ENCODE measurements at places on chromosomes 4 and X.

DNA sequence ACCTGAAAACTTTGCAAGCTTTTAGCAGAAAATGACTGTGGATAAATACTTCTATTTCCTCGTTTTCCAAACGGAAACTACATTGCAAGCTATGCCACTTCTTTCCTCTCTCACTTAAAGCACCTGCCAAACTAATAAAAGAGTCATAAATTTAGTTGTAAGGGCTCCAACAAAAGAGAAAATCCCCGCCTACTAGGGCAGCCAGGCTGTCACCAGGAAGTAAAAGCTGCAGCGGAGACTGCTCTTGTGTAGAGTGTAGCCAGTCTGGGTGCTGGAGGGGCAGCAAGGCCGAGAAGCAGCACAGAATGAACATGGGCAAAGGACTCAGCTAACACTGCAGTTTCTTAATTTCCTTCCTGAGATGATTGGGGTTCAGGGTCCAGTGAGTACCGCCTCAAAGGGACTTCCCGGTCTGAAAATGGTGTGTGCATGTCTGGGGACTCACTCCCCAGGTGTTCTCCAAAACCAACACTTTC, 89.3 kb upstream of the MAML3 start:
- DNase-seq: no peak

DNA sequence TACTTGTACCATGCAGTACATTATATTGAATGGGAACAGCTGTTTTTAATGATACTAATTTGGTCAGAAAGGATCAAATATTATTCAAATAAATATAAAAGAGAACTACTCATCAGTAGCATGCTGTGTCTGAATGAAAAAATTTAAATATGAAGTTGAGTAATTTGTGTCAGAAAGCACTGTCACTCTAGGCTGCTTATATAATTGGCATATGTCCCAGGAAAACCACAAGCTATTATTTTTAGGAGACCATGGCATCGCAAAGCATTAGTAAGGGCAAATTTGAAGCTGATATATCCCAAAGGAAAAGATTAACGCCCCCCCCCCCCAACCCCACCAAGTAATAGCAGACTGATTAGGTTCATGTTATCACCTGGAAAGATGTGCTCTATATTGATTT, 388.5 kb upstream of the SPANXN4 start:
- no peak for DNase-seq

DNA sequence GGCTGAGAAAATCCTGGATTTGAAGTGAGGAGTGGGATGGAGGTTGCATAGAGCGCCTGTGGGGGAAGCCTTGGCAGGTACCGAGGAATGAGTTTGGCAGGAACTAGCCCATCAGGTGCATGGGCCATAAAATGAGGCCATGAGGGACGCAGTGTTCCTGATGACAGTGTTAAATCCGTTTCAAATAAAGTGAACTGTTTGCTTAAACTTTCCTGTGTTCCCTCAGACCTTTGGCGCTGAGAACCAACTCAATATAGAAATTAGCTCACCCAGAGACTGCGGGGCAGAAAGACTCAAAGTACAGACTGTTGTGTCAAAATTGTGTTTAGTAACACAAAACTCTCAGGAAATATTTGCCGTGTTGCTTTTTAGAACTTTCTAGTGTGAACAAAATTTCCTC, 250.0 kb upstream of the NR3C2 start:
- no peak for DNase-seq

DNA sequence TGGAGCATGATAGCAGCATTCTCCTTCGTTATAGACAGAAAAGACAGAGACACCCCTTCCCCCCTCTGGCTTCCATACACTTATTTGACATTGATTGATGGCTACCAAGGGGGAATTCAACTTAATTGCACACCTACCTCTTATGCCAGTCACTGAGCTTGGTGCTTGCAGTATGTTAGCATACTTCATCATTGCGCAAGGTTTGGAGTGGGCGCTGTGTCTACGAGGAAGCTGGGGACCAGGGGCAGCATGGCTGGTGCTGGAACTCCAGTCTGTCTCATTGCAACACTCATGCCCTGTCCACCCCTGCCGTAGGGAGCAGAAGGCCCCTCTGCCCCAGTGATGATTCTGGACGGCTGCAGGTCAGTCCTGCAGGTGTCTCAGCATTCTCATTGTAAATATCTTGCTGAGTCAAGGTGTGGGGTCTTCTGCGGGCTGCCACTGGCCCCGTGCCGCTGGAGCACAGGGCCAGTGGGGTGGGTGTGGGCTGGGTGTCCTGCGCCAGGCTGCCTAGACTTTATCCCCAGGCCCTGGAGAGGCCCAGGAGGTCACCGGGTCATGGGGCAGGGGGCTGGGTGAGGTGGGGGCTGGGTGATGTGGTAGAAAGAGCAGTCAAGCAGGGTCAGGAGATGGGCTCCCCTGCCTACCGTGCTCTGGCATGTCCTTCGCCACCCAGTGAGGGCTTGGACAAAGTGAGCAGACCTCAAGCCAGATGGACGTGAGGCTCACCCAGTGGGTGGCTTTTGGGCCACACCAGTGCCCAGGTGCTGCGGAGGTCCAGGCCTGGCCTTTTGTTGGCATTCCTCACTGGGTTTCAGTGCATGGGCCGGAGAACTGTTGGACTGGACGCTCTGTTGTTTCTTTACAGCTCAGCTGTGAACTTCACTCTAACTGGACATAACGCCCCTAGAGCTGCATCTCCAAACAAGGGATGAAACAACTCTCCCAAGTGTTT, 85.5 kb downstream of the PSAPL1 start:
- no peak for DNase-seq

DNA sequence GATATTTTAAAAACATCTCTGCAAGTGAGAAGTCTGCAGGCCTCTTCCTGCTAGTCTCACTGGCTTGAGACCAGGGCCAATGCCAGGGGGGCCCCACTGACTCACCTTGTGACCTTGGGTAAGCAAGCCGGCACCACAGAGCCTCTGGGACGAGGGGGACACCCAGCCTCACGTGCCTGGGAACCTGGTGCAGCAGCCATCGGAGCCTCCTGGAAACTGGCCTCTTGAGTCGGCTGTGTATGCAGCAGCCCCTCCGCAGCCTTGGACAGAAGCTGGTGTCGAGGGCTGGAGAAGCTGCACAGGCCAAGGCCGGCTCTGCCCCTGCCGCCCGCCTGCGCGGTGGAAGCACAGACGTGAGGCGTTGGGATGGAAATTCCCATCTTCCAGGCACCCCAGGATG, 8.7 kb downstream of the TADA2B start:
- DNase-seq: no peak

- DNase-seq: no peak
Observed at GRCh38 chr4:139245590-139245989, 34.4 kb downstream of the MGARP start.

DNA sequence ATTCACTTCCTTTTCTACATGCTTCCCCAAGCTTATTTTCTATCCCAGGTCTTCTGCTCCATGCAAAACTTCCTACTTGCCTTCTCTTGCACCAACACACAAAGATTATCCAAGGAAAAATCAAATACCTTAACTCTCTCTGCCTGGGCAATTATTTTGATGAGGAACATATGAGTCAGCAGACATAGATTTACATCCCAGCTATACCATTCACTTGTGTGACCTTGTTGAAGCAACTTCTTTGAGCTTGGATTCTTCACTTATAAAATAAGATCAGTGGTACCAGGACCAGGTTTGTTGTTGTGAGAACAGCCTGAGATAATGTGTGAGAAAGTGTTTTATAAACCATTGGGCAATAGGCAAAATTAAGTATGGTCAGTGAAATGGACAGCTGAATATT, 39.1 kb upstream of the TMEM192 start:
- no peak for DNase-seq

DNA sequence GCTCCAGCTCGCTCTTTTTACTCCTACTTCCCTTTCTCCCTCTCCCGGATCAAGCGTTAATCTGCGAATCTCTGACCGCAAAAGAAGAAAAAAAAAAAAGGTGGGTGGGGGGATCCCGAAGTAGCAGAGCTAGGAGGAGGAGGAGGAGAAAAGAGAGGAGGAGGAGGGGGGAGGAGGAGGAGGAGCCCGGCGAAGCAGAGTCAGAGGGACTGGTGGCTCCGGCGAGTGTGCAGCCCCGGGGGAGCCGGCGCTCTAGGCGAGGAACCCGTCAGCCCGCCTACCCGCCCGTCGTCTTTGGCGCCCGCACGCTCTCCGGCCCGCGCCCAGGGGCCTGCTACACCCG, at the start of gene NHSL2:
TSS of gene NHSL2 (plus strand) at position 203 of the 343 bp plus-strand sequence.
- no peak for DNase-seq

DNA sequence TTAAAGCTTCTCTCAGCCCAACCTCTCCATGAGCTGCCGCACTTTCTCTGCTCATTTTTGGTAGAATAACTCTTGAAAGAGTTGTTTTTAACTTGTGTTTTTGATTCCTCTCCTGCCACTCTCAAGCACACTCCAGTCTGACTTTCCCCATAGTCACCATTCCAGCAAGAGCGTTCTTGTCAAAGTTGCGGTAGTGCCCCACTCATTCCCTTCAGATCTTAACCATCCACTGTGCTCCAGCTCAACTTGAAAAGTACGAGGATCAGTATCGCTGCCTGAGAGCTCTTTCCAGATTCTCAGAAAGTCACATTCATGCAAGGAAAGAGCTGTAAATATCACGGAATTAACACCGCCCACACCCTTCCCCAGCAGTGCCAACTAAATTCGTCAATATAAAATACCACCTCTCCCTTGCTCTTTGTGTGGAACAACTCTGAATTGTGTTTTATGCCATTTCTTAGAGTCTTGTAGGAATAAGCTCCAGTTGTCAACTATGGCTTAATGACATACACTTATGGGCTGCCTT, 59.7 kb upstream of the IL15 start:
- DNase-seq: no peak

DNA sequence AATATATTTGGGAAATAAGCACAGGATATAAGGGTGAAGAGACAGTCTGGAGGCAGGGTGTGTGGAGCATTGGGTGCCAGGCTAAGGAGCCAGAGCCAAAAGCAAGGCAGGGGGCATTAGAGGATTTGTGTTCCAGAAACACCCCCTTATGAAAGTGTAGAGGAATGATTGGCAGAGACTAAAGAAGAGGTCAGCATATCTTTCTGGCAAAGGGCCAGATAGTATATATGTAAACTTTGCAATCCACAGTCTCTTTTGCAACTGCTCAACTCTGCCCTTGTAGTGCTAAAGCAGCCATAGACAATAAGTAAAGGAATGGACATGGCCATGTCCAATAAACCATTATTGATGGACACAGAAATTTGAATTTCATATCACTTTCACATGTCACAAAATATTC, 3.6 kb upstream of the SLC9A6 start:
- no peak for DNase-seq

GRCh38 chrX:53674581-53674980, 11.9 kb downstream of the HUWE1 start:
- no peak for DNase-seq

DNA sequence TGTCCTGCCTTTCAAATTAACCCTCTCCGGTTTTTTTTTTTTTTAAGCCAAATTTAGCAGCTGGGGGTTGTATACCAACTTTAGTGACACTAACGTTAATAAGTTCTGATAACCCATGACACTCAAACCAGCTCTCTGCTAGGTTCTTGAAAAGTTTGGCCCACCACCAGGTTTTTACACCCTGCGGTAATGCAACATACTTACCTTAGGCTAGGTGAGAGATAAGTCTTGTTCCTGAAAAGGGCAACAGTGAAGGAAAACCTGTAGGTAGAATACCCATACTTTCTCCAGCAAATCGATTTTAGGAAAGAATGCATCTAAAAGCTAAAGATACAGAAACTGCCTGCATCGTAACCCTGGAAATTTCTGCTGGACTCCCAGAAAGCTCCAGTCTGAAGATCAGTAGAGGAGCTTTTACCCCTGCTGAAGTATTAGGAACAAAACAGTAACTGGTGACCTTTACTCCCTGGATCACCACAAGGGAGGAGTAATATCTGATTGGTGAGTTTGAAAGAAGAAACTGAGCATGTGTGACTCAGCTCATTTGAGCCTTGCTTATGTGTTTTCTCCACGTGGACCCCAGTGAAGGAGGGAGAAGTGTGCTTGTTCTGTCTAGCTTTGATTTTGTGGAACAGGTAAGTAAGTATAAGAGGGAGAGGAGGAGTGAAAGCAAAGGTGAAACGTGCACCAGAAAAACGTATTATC, 34.4 kb upstream of the COX18 start:
- DNase-seq: no peak

GRCh38 chr4:10315638-10316037, 141.6 kb downstream of the ZNF518B start:
- no peak for DNase-seq

GRCh38 chrX:116897526-116897925, 434.8 kb upstream of the CT83 start:
- DNase-seq: no peak

DNA sequence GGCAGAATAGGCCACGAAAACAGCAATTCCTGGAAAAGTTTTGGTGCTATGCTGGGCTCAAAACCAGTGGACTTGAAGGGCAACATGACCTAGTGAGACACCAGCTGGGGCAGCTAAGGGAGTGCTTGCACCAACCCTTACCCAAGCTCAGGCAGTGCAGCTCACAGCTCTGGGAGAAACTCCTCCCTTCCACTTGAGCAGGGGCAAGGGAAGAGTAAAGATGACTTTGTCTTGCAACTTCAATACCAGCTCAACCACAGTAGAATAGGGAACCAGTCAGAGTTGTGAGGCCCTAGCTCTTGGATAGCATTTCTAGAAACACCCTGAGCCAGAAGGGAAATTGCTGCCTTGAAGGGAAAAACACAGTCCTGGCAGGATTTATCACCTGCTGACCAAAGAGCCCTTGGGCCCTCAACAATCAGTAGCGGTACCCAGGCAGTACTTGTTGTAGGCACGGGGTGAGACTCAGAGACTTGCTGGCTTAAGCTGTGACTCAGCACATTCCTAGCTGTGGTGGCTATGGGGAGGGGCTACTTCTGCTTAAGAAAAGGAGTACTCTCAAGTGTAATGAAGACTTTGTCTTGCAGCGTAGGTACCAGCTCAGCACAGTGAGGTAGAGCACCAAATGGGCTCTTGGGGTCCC, 19.7 kb upstream of the ABCG2 start:
- DNase-seq: no peak

GRCh38 chr4:30802622-30803323, 82.6 kb downstream of the PCDH7 start:
- DNase-seq: no peak

DNA sequence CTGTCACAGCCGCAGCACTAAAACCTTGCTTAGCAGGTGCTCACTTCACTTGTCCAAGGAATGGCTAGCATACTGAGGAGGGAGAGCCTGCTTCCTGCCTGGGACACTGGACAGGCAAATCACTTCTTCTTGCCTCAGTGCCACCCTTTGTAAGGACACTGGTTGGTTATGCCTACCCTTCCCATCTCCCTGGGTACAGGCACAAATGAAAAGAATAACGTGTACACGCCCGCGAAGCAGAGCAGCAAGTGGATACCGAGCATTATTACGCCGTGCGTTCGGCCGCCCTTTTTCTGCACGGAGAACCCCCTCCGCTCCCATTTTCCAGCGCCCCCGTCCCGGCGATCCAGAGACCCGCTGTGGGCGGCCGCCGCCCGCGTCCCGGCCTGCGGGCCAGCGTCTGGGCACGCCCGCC, 338 bp upstream of the KLHL2 start:
- DNase-seq: no peak

- no peak for DNase-seq
Observed at GRCh38 chr4:34108391-34108790, 2135.9 kb downstream of the ARAP2 start.

Measured in esophagus squamous epithelium (tissue), 5 donors.